ENCODE measurements at places on chromosomes 7 and 10. TPM values are rescaled to one million over a fixed set of nuclear protein-coding genes. Genes with fewer than 3 reads are reported as not detected.

The SFRP5 gene
- 2.4 TPM for polyA plus RNA-seq

GRCh38 chr7:149882248-149883047 is 8.7 kb downstream of the ATP6V0E2 start:
- DNase-seq: peak; percentile 55
- no peaks in the 10 kb centered on the region for H3K36me3 ChIP-seq
- H3K27me3 ChIP-seq: no peaks in the 10 kb centered on the region
- peaks cover 73% of the 10 kb centered on the region for H3K4me1 ChIP-seq
- peak overlapping the region; percentile 47 for H3K27ac ChIP-seq

DNA sequence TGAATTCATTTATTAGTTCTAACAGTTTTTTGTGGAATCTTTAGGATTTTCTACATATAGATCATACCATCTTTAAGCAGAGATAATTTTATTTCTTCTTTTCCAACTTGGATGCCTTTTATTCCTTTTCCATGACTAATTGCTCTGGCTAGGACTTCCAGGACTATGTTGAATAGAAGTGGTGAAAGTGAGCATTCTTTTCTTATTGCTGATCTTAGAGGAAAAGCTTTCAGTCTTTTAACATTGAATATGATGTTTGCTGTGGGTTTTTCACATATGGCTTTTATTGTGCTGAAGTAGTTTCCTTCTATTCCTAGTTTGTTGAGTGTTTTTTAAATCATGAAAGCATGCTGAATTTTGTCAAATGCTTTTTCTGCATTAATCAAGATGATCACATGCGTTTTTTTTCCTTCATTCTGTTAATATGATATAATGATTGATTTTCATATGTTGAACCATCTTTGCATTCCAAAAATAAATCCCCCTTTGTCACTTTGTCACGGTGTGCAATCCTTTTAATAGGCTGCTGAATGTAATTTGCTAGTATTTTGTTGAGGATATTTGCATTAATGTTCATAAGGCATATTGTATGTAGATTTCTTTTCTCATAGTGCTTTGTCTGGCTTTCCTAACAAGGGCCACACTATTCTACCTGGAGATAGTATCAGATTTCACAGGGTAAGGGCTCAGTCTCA is 92.9 kb downstream of the ZNF467 start:
- H3K4me3 ChIP-seq: no peak overlapping the region
- no peak for DNase-seq
- no peak overlapping the region for H3K27ac ChIP-seq
- no peaks in the 10 kb centered on the region for H3K27me3 ChIP-seq

DNA sequence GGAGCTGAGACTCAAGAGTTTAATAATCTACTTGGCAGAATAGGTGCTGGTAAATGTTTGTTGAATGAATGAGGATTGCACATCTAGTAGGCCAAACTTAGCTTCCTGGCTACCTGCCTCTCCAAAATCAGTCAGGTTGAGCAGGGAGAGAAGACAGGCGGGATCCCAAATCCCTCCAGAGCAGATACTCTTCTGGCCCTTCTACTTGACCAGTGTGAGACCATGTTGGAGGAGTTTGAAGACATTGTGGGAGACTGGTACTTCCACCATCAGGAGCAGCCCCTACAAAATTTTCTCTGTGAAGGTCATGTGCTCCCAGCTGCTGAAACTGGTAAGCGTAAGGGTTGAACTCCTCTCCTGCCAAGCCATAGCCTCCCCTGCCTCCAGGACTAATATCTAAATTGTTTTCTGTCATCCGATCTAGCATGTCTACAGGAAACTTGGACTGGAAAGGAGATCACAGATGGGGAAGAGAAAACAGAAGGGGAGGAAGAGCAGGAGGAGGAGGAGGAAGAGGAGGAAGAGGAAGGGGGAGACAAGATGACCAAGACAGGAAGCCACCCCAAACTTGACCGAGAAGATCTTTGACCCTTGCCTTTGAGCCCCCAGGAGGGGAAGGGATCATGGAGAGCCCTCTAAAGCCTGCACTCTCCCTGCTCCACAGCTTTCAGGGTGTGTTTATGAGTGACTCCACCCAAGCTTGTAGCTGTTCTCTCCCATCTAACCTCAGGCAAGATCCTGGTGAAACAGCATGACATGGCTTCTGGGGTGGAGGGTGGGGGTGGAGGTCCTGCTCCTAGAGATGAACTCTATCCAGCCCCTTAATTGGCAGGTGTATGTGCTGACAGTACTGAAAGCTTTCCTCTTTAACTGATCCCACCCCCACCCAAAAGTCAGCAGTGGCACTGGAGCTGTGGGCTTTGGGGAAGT is 2.2 kb upstream of the MBLAC1 start:
- H3K36me3 ChIP-seq: peaks cover 22% of the 10 kb centered on the region
- no peaks in the 10 kb centered on the region for H3K27me3 ChIP-seq
- H3K4me1 ChIP-seq: peaks cover 23% of the 10 kb centered on the region
- no peak overlapping the region for H3K4me3 ChIP-seq
- no peak overlapping the region for H3K27ac ChIP-seq

GRCh38 chr10:86506499-86506898 is 15.1 kb downstream of the WAPL start:
- H3K27ac ChIP-seq: no peak overlapping the region
- H3K4me3 ChIP-seq: no peak overlapping the region
- no peaks in the 10 kb centered on the region for H3K27me3 ChIP-seq
- DNase-seq: no peak
- peaks cover 20% of the 10 kb centered on the region for H3K36me3 ChIP-seq

The FOXI2 gene
- 0.10 TPM for polyA plus RNA-seq

DNA sequence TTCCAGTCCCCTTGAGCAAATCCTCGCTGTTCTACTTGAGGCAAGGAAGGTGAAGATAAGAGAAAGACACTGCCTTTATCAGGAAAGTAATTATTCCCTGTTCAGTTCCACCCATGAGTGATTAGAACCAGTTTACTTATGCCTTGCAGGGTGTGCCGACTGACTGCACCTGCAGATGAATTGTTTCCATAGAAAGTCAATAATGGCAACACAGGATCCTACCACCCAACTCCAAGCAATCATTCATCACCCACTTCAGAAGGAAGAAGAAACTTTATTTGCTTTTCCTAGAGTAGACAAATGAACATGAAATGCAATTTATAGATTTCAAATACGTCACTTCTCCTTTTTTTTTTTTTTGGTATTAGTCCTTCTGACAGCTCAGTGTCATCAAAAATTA is 383.9 kb downstream of the SORCS1 start:
- H3K27me3 ChIP-seq: no peaks in the 10 kb centered on the region
- H3K36me3 ChIP-seq: no peaks in the 10 kb centered on the region
- DNase-seq: no peak
- no peaks in the 10 kb centered on the region for H3K4me1 ChIP-seq

The AMPH gene
- 4.6 TPM for polyA plus RNA-seq

The CAMK1D gene
- 1.9 TPM for polyA plus RNA-seq

DNA sequence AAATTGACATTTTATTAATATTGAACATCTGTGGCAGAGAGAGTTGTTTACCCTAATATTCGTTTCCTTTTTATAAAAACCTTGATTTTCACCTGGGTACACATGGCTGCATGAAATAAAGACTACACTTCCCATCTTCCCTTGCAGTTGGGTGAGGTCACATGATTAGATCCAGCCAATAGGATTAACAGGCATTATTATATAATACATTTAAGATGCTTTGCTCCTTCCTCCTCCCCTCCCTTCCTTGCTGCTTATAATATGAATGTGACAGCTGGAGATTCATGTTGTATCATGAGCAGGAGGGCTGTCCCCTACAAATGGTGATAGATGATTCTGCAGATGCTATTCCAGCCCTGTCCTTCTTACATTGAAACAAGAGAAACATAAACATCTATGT is 146.6 kb downstream of the SH2D4B start:
- H3K27ac ChIP-seq: no peak overlapping the region
- peak; percentile 64 for DNase-seq
- no peaks in the 10 kb centered on the region for H3K4me1 ChIP-seq

- DNase-seq: no peak
- H3K27me3 ChIP-seq: peaks cover 3% of the 10 kb centered on the region
- H3K27ac ChIP-seq: no peak overlapping the region
- H3K4me1 ChIP-seq: no peaks in the 10 kb centered on the region
- H3K4me3 ChIP-seq: no peak overlapping the region
Observed at GRCh38 chr10:80477-81105, 31.5 kb upstream of the TUBB8 start.

DNA sequence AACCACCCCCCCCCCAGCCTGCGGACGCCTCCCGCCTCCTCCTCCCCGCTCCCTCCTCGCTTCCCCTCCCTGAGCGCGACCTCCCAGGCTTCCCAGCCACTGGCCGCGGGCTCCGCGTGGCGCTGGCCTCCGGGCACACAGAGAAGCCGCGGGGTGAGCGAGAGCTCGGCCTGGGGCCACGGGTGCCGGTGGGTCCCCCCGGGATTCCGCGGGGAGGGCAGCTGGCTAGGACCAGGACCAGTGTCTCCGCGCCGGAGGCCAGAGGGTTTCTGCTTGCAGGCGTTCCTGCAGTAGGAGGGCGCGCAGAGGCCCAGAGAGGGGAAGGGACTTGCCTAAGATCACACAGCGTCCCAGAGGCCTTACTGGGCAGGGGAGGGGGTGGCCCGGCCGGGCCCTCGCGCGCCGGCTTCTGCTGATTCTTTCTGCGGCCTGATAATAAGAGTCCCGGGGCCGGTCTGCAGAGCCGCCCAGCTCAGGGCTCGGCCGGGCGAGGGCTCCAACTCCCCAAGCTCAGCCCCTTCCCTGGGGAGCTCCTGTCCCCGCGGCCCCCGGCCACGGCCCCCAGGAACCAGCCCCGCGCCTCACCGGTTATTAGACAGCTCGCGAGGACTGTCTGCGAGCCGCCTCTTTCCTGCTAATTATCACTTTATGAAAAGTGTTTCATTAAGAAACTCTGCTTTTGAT is 10.1 kb downstream of the UNCX start:
- H3K4me1 ChIP-seq: peaks cover 3% of the 10 kb centered on the region
- no peaks in the 10 kb centered on the region for H3K36me3 ChIP-seq
- peaks cover 99% of the 10 kb centered on the region for H3K27me3 ChIP-seq
- no peak overlapping the region for H3K27ac ChIP-seq
- no peak for DNase-seq

The CYP3A5 gene
- polyA plus RNA-seq: 0.83 TPM

The FAM13C gene
- 31.9 TPM for polyA plus RNA-seq

- H3K4me1 ChIP-seq: no peaks in the 10 kb centered on the region
- DNase-seq: no peak
- no peaks in the 10 kb centered on the region for H3K36me3 ChIP-seq
Observed at GRCh38 chr7:135938563-135938962, 38.6 kb downstream of the MTPN start.

DNA sequence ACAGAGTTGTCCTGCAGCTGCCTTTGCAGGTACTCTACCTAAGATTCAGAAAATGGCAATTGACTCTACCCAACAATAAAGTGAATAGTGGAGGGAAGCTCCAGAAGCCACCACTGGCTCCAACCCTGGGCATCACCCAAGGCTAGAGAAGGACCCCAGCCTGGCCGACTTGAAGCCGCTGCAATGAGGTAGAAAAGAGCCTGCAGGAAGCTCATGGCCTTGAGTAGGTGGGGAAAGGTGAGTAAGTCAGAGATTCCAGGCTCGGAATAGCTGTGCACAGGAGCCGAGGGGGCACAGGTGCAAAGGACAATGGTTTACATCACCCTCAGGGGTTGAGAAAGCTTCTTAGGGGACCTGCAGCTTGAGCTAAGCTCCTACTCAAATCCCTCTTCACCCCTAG is 83.6 kb downstream of the AOAH start:
- no peak for DNase-seq
- no peaks in the 10 kb centered on the region for H3K27me3 ChIP-seq
- no peaks in the 10 kb centered on the region for H3K36me3 ChIP-seq
- peaks cover 5% of the 10 kb centered on the region for H3K4me1 ChIP-seq

- no peak overlapping the region for H3K27ac ChIP-seq
- H3K4me3 ChIP-seq: no peak overlapping the region
- peak; percentile 1 for DNase-seq
Observed at GRCh38 chr10:54702583-54703485, 98.2 kb downstream of the PCDH15 start.

DNA sequence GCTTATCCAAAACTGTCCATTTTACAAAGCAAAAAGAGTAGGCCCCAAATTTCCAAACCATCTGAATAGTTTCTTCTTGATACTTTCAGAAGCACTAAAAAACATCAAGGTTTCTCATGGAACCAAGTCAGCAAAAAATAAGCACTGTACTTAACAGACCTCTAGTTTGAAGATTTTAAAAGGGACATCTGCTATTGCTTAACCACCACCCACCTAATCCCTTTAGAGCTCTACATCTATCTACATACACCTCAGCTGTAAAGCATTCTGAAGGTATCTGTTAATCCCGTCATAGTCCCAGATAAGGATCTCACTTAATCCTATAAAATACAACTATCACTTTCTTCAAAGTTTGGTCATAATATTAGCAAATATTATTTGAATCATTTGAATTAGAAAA is 72.3 kb downstream of the HIBADH start:
- no peaks in the 10 kb centered on the region for H3K36me3 ChIP-seq
- H3K27me3 ChIP-seq: no peaks in the 10 kb centered on the region
- H3K4me1 ChIP-seq: peaks cover 4% of the 10 kb centered on the region

DNA sequence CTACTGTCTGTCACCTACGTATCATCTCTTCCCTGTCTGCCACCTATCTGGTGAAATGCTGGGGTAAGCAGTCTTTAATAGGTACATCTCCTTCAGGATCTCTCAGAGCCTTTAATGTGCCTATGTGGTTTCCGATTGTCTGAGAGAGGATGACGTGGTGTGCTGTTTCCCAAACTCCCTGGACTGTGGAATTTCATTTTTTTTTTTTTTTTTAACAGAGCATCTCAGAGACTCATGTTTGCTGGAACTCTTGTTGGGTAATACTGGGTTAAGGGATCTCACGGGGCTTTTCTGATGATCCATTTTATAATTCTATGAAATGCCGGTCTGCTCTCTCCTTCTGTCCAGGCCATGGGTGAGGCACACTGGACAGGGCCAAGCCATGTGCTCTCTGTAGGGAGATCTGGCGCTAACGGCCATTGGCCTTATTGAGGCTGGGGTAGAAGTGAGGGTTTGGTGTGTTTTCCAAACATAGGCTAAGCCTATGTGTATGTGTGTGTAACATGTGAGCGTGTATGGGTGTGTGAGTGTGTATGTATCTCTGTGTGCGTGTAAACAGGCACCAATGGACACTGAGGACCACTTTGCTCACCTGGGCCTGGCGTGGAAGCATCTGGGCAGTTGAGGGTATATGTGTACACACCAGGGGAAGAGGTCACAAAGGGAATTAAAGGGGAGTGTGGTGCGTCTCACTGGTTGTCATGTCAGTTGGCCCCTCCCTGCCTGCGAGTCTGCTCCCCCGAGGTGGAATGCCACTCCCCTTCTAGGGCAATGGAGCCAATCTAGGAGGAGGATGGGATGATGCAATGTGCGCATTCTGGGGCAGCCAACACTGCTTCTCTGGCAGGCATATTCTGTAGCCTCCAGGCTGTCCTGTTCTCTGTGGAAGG is 7.8 kb downstream of the ADRA2A start:
- no peak overlapping the region for H3K4me3 ChIP-seq
- peaks cover 7% of the 10 kb centered on the region for H3K27me3 ChIP-seq
- H3K36me3 ChIP-seq: no peaks in the 10 kb centered on the region
- no peak for DNase-seq

GRCh38 chr10:31134311-31134952 is 102.8 kb upstream of the ZNF438 start:
- peak overlapping the region; percentile 93 for H3K27ac ChIP-seq
- H3K27me3 ChIP-seq: no peaks in the 10 kb centered on the region
- no peaks in the 10 kb centered on the region for H3K36me3 ChIP-seq
- peak; percentile 69 for DNase-seq
- peaks cover 24% of the 10 kb centered on the region for H3K4me1 ChIP-seq

GRCh38 chr7:106986450-106986977 is 58.0 kb upstream of the PRKAR2B start:
- H3K27me3 ChIP-seq: no peaks in the 10 kb centered on the region
- H3K27ac ChIP-seq: no peak overlapping the region
- no peaks in the 10 kb centered on the region for H3K36me3 ChIP-seq
- DNase-seq: no peak

The CNPY1 gene
- polyA plus RNA-seq: not detected

The POLL gene
- 21.7 TPM for polyA plus RNA-seq
